Vagina (tissue), 2 donors: ENCODE measurements at places on chromosomes 4 and X. TPM values are rescaled to one million over a fixed set of nuclear protein-coding genes. Genes with fewer than 3 reads are reported as not detected.

DNA sequence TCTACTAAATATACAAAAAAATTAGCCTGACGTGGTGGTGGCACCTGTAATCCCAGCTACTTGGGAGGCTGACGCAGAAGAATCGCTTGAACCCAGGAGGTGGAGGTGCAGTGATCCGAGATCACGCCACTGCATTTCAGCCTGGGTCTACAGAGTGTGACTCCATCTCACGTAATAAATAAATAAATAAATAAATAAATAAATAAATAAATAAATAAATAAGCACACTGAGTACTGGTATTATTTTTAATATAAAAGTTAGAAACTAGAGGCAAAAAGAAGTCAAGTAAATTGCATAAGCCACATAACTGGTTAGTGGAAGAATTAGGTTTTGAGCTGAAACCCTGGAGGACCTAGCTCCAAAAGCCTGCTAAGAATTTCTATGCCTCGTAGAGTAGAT is 1262.7 kb upstream of the PABPC4L start:
- DNase-seq = no peak

DNA sequence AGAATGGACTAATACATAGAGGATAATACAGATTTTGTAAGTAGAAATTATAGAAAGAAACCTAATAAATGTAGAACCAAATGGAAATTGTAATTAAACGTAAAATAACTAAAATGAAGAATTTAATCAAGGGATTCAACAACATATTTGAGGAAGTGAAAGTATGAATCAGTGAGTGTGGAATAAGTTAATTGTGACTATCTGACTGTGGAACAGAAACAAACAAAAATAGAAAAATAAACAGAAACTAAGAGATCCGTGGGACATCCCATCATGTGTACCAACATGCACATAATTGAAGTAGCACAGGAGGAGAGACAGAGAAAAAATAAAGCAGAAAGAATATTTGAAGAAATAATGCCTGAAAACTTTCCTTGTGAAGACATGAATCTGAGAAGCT is 208.6 kb upstream of the TACR3 start:
- DNase-seq = no peak

GRCh38 chr4:4339504-4340085 is 47.3 kb upstream of the NSG1 start:
- no peak for DNase-seq

- DNase-seq = no peak
These were observed 149.3 kb upstream of the FABP2 start for GRCh38 chr4:119471259-119471658.

The NIPAL1 gene
- 8.1 TPM for total RNA-seq

GRCh38 chrX:14529290-14529989 is at the start of gene GLRA2:
Gene GLRA2 (plus strand): TSS chrX:14529536. CDS start chrX:14530058, 522 bp downstream.
- DNase-seq = no peak

GRCh38 chr4:38396845-38397547 is 267.0 kb upstream of the KLF3 start:
- DNase-seq = no peak
